Stimulated activated CD8-positive, alpha-beta memory T cell treated with anti-CD3 and anti-CD28 coated beads, Interleukin-12 subunit alpha, Interleukin-12 subunit beta, amount 100 ng/mL, for 4 hours (primary cell): ENCODE measurements at places on chromosomes 5 and 9.

DNA sequence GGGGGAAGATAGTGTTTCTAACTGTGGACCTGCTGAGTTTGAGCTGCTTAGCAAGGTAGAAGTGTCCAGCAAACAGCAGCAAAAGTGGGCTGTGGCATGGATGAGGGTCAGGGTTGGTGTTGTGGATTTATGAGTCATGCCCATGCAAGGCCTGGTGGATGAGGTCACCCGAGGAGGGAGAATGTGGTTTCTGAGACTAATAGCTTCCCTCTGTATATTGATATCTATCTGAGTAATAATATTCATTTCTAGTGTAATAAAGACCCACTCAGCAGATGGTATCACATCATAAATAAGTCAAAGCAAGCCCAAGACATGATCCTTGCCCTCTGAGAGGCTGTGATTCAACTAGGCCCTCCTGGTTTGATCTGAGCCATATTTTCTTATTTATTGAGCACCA, 597.8 kb upstream of the CLINT1 start:
- no peak for DNase-seq

- DNase-seq, result no peak
Measured at GRCh38 chr5:93607367-93608258, 24.6 kb downstream of the NR2F1 start.

DNA sequence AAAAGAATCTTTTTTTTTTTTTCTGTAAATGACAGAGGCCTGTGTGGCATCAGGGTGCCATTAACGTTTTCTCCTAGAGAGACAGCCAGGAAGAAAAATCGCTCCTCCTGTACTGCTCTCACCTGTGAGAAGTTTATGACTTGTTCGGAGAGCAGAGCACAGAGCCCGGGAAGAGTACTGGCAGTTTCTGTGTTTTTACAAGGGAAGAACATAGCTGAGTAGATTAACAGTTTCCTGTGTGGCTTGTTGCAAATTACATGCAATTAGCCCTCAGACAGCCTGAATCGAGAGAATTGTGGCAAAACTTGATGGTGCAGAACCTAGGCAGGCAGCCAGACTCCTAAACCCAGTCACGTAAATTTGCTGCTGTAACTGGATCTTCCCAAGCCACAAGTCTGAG, 32.1 kb downstream of the PRKACG start:
- no peak for DNase-seq

- no peak for DNase-seq
Measured at GRCh38 chr9:125376261-125377226, 114.9 kb downstream of the GAPVD1 start.

DNA sequence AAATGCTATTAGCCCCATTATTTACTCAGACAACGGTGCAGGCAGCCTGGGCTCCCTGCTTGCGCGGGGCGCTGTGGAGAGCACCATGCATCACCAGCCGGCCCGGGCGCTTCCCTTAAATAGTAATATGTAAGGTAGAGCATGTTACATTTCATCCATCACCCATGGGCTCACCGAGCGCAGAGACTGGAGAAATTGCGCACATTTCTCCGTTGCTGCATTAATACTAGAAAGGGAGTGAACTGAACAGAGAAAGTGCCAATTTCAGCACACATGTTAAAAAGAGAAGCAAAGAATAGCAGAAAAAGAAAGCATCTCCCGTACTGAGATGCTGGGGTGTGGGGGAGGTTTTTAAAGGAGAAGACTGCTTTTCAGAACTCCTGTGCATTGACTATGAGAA, 400.3 kb downstream of the ZSWIM6 start:
- no peak for DNase-seq

DNA sequence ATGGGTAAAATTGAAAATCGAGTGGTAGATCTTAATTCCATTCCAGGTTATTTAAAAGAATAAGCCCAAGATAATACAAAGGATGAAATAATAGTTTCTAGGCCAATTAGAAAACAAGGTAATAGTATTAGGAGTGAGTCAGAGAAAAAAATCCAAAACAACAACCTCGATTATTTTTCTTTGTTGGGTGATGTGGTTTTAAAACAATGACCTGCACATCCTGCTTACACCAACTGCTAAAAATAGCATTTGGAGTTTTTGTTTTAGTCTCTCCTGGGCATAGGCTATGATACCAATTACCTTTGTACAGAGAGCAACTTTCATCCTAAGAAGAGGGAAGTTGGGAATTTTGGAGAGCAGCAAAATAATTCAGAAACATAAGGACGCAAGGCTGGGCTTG, 101.7 kb upstream of the MYO10 start:
- no peak for DNase-seq

GRCh38 chr5:82720213-82721086, 356.7 kb downstream of the TMEM167A start:
- DNase-seq, result no peak

- DNase-seq, result no peak
Measured at GRCh38 chr5:96582343-96582742, 79.8 kb upstream of the CAST start.

- no peak for DNase-seq
Measured at GRCh38 chr5:20033881-20034280, 45.9 kb upstream of the CDH18 start.

- no peak for DNase-seq
Measured at GRCh38 chr9:14573319-14573718, 119.9 kb downstream of the ZDHHC21 start.

GRCh38 chr5:152466085-152466745, 61.1 kb upstream of the NMUR2 start:
- DNase-seq, result no peak

DNA sequence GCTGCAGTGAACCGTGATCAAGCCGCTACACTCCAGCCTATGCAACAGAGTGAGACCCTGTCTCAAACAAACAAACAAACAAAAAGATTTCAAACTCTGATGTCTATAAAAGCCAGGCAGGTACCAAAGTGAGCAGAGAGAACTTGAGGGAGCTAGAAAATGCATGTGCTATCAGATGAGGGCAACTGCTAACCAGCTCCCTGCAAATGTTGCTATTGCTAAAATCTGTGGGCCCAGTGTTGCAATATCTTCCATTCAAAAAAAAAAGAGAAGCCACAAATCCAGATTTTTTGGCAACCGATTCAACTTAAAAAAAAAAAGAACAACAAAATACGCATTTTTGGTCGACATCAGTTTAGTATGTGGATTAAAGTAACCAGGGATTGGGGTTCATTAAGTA, 5.5 kb downstream of the UBE2D2 start:
- DNase-seq, result no peak

DNA sequence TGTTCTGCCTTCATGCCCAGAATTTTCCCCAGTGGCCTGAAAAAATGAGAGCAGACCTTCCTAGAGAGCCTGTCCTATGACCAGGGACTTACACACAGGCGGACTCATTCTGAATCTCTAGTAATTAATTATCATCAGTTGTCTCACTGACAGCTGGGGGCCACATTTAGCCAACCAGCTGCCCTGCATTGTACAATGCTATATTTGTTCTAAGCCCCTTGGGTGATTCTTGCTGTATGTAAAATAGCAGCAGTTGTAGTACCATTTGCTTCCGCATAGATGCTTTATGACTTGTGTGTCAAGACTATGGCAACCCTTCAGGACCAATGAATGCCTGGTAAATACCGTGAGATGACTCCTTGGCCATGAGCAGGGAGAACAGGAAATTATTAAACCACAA, 415.4 kb upstream of the SEMA6A start:
- DNase-seq, result no peak

DNA sequence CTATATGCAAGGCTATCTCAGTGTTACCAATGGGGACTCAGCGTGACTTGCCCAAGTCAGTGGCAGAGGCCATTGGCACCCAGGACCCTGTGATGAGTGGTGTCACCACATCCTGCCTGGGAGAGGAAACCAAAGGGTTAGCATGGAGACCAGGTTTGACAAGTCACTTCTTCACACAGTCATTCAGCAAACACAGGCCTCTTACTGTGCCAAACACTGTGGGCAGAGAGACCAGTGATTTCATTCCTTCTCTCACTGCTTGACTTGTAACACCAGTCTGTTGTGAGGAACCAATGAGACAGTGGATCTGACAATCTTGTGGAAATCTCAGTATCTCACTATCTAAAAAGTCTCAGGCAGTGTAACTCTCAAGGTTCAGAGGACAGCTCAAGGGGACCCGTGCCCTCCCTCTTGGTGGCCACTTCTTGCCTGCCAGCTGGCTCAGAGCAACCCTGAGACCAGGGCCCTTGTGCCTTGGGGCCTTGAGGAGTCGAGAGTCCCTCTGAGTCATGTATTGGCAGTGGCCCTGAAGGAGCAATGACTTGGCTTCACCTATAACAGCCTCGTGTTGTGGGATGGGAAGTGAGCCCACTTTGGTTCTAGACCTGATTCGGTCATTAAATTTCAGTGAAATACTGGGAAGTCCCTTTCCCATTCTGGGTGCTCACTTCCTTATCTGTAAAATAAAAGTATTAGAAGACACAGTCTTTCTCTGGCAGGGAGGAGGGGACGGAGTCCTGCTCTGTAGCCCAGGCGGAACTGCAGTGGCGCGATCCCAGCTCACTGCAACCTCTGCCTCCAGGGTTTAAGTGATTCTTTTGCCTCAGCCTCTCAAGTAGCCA, 1.6 kb downstream of the FABP6 start:
- DNase-seq, result no peak

- DNase-seq, result no peak
Measured at GRCh38 chr9:34578241-34579103, 11.1 kb downstream of the CNTFR start.

- DNase-seq, result no peak
Measured at GRCh38 chr5:171055875-171056454, 194.1 kb downstream of the RANBP17 start.

GRCh38 chr5:36164461-36164860, 12.6 kb downstream of the SKP2 start:
- no peak for DNase-seq

DNA sequence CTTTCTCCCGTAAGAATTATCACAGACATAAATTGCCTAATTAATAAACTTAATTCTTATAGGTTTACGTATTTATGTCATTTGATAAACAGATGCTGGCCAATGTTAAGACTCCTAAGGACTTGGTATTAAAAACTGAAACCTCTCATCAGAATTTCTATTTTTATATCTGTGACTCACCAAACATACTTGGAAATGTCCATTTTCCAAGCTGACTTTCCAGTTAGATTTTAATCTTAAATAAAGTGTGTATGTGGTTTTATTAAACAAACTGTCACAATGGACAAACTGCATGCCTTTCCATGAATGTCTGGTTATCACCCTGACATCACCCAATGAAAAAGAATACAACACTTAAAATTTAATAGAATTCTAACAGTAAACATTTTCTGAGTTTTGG, 12.6 kb upstream of the COL23A1 start:
- DNase-seq, result no peak

DNA sequence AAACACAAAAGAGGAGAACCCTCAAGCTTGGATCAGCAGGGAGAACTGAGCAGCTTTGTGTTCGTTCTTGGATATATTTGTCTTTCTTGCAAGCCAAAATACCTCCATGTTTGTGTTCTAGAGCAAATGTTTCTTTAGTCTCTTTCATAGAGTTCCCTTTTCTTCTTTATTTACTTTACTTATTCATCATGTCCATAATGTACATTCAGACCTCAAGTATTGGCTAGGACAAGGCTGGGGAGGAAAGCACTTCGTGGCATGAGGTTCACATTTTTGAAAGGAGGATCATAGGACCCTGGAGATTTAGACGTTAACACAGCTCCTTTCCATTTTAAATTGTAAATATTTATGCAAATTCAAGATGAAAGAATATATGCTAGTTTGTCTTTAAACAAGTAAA, 590.2 kb upstream of the MEF2C start:
- no peak for DNase-seq

DNA sequence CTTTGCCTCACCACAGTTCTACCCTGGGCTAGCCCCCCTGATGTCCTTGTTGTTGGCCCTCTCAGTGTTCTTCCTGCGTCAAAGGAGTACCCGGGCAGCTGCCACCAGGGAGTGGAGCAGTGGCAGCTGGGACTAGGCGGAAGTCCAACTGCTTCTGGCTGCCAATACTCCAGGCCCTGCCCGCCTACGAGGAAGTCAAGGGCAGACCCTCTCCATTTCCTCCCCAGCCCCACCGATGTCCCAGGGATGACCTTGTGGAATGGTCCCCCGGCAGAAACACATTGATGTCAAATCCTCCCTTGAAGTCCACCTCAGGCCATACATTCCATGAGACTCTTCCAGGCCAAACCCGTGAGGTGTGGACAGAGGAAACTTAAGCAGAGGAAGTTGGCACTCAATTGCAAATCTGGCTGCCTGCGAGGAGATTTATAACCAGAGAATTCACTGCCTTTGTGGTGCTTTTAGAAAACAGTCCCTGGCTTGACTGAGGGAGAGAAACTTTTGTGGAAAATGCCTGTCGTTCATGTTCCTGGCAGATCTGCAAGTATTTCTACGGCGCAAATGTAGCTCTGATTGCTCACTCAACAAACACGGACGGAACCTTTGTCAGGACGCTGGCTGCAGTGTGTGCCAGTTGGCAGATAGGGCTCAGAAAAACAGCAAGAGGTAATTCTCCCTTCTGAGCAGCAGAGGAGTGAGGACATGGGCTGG, 339.7 kb downstream of the RAB3C start:
- no peak for DNase-seq

DNA sequence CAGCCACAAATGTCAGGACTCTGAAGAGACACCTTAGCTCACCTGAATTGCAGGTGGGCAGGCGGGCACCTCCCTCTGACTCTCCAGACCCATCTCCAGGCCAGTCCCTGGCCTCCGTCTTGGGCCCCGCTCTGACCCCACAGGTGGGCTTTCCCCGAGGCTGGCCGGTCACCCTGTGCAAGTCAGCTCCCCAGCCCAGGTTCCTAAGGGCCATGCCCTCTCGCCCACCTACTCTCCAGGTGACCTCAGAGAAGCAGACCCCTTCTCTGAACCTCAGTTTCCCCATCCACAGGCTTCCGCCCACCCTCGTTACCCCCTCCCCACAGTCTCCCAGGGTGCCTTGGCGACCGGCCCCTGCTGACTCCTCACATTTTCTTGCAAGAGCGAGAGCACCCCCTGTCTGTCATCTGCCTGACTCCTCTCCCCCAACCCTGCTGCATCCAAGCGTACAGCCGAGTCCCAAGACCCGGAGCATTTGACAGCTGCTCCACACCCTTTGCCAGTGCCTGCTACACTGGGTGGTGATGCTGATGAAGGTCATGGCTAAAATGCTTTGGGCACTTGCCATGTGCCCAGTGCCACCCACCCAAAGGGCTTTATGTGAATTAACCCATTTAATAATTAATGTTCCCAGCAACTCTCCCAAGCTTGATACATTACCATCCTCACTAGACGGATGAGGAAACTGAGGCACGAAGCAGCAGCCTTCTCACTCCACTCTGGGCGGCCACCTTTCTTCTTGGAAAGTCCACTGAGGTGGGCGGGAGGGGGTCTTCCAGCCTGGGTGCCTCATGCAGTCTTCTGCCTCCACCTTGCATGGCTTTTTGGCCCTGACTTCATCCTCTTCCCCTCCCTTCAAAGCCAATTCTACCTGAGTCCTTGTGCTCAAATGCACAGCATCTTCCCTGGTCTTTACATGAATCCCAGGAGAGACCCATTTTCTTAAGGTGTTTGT, 51.1 kb upstream of the ORM1 start:
- no peak for DNase-seq

GRCh38 chr5:156218367-156219158, 108.4 kb upstream of the SGCD start:
- DNase-seq, result no peak

GRCh38 chr9:107711542-107711941, 222.0 kb upstream of the KLF4 start:
- DNase-seq, result no peak

- DNase-seq, result no peak
Measured at GRCh38 chr9:138070815-138071214, 193.2 kb downstream of the CACNA1B start.
